ENCODE measurements at places on chromosomes 16 and 17.

- no peak for DNase-seq
Observed at GRCh38 chr16:7976563-7976962, 613.7 kb downstream of the TMEM114 start.

DNA sequence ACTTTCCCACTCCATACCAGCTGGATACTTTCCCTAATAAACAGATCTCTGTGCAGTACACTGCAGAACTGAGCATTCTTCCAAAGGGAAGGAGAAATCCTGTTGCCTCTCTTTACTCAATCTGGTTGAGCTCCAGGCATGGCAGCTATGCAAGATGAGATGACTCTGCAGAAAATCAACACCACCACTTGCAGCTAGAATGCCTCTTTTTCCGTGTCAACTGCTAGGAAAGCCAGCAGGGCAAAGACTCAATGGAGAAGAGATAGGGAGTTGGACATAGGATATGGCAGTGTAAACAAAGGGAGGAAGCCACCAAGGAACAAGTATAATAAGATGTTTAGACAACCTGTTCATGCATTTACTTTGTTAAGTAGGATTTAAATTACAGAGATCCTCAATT, 40.4 kb upstream of the CORO6 start:
- no peak for DNase-seq

- DNase-seq = no peak
Observed at GRCh38 chr17:66262767-66263166, 33.6 kb upstream of the APOH start.

- no peak for DNase-seq
Observed at GRCh38 chr17:35046740-35047283, 16.7 kb downstream of the RFFL start.

GRCh38 chr17:39626171-39627046, at the start of gene PPP1R1B:
Gene PPP1R1B (plus strand): TSS chr17:39626952. CDS start chr17:39627393, 441 bp downstream.
- DNase-seq = peak; percentile 73

DNA sequence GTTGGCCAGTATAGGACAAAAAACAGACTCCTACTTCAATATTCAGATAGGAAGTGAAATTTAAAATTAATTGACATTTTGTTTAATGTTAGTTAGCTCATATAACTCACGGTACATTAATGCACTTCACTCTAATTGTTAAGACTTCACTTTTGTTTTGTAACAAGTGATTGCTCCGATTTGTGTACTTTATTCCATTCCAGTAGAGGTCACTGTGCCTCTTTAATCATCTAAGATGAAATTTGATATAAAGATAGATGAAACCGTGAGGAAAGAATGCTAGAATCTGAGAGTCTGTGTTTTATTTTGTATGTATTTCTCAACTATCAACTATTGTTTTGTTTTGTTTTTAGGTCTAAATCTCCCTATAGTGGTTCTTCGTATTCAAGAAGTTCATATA, 29.0 kb downstream of the RBBP6 start:
- DNase-seq = no peak

DNA sequence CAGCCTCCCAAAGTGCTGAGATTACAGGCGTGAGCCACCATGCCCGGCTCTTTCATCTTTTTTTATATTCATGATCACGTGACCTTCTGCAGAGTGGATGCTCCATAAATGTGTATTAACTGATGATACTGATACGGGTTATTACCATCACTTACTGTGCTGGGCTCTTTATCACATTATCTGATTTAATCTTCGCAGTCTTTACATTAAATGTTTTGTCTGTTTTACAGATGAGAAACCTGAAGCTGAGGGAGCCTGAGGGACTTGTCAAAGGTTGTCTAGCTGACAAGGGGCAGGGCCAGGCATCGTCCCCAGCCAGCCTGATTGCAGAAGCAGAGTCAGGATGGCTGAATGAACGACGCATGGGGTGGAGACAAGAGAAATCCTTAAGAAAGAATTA, 104.4 kb downstream of the NTN1 start:
- DNase-seq = no peak

DNA sequence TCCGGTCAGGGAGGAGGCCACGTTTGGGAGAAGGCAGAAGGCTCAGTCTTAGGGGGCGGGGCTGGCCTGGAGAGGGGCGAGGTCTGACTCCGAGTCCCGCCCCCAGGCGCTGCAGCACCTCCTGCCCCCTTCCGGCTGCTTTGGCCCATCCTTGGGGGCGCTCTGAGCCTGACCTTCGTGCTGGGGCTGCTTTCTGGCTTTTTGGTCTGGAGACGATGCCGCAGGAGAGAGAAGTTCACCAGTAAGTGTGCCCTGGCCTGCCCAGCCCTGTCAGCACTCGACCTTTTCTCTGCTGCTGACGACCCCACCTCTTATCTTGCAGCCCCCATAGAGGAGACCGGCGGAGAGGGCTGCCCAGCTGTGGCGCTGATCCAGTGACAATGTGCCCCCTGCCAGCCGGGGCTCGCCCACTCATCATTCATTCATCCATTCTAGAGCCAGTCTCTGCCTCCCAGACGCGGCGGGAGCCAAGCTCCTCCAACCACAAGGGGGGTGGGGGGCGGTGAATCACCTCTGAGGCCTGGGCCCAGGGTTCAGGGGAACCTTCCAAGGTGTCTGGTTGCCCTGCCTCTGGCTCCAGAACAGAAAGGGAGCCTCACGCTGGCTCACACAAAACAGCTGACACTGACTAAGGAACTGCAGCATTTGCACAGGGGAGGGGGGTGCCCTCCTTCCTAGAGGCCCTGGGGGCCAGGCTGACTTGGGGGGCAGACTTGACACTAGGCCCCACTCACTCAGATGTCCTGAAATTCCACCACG, 1.5 kb downstream of the TNFRSF12A start:
- DNase-seq = peak; percentile 8

DNA sequence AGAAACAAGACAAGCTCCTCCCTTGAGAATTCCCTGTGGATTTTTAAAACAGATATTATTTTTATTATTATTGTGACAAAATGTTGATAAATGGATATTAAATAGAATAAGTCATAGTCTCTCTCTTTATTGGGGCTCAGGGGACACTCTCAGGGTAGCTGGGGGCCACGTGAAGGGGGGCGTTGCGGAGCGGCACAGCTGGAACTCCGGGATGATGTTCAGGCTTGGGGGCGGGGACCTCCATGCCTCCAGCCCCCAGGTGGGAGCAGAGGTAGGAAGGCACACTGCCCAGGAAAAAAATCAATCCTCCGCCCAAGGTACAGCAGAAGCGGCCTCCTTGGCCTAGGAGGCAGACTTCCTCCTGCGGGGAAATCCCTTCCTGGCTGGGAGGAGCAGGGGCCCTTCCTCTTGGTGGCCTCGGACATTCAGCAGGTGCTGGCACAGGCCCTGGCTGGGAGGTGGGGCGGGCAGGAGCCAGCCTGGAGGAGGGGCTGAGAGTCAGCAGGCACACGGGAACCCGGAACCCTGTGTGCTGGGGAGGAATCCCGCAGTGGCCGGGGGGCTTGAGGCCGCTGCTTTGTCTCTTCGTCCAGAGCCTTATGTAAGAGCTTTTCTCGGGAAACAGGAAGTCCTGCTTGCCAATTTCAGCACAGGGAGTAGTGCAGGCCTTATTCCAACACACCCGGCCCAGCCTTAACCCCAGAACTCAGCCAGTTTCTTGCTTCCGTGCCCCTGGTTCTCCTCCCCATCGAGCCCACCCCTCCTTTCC, 591 bp upstream of the TNFSF13 start:
- DNase-seq = no peak

- DNase-seq = no peak
Observed at GRCh38 chr17:39639566-39640458, 2.9 kb downstream of the STARD3 start.

DNA sequence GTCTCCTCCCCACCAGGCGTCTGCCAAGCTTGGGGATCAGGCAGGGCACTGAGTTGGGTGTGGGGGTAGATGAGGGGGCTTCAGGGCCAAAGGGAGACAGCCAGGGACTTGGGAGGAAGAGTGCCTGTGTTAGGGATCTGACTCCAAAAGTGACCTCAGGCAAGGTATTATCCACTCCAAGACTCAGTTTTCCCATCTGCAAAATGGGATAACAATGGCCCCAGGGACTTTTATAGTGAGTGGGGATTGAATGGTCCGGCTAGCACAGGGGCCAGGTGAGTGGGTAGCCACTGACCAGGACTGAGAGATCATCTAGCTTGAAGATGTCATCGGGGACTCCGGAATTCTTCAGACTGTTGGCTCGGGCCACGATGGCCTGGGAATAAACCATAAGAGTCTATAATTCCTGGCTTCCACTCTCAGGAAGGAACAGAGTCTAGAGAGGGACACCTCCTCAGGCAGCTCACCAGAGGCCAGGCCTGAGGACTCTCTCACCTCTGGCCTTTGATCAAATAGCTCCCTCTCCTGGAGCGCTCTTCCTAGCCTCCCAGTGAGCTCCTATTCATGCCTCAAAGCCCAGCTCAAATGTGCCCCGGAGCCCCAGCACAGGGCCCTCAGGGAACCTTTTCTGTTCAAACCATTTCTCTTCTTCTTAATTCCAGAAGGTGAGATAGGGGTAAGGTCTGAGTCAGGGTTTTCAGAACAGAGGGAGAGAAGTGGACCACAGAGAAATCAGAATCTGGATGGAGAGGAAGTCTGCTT, 3.5 kb downstream of the FLII start:
- no peak for DNase-seq

- DNase-seq = no peak
Observed at GRCh38 chr17:64032081-64032480, 11.6 kb upstream of the ICAM2 start.

DNA sequence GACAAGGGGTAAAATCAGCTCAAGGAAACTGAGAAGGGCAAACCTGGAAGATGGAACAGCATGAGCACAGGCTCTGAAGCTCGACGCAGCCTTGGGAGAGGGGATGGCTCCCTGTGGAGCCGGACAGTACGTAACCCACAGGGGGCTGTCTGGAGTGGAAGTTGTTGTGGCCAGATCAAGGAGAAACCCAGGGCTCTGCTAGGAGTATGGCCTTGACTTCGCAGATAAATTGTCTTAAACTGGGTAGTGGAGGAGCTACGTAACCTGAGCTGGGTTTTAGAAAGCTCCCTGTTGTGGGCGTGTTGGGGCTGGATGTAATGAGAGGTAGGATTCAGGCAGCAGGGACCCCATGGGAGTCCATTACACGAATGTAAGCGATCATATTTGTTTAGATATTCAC, 25.5 kb upstream of the AXIN2 start:
- DNase-seq = no peak

DNA sequence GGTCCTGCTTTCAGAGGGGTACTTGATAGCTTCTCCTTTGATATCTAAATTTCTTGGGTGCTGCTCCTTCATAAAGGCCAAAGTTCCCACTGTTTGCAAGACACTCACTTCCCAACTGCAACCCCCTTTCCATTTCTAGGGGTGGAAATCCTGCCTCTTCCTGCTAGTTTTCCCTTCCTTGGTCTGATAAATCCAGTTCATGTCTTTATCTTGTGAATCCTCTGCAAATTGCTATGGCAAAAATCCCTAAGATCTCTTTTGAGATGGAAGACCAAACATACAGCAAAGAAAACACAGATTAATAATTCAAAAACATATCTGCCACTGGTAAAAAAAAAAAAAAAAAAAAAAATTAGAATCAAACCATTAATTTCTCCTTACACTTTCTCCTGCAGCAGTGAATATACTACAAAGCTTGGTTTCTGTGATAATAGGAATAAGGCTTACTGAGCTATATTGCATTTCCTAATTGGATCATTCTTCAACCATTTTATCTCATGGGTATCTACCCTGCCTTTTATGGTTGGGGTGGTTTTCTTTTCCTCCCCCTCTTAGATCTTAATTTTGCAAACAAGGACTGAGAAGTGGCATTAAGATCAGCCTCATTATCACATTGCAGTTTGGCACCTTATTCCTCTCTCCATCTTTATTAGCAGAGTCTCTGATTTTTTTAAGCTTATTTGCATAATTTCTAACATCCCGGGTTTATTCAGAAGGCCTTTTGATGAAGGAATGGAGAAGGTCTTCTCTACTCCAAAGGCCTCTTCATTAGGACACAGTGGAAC, 439.1 kb downstream of the XYLT1 start:
- no peak for DNase-seq

GRCh38 chr17:80834893-80835275, 156.8 kb upstream of the CHMP6 start:
- no peak for DNase-seq

GRCh38 chr16:23048164-23048563, 101.1 kb downstream of the USP31 start:
- DNase-seq = no peak
